Epithelial cell of esophagus (primary cell): ENCODE measurements at places on chromosomes 11 and 22.
A peak's percentile ranks its signal among the peaks of the same experiment; 100 is the strongest.

DNA sequence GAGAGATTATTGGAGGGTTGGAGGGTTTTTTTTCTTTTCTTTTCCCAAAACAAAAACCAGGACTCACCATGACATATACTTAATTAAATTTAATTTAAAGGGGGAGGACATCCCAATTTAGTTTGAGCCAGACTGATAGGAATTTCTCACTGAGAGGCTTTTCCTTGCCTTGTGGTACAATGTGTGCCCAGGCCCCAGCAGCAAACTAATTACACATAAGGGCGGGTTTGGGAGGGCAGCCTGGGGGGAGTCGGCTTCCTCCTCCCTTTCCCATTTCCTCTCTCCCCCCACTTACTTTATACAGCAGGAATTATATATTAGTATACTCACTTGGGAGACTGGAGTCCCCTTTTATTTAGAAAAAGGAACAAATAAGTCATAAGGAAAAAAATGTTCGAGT, 2.9 kb downstream of the TEAD1 start:
- DNase-seq = peak; percentile 33

DNA sequence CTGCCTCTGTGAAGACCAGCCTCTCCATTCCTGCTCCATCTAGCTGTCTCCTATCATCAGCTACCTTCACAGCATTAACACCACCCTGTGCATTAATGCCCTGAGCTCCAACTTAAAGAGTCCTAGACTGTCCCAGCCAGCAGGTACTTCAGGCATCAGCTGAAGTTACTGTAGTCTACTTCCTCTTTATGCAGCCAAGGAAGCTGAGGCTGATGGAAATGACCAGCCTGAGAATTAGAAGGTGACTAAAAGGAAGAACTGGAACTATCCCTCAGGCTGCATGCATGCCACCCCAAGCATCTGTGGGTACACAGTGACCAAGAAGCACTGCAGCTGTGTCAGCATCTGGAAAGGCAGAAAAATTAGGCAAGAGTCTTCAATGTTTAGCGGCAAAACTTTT, 28.2 kb downstream of the MS4A10 start:
- no peak for DNase-seq

GRCh38 chr11:3667149-3668035, 3.8 kb downstream of the CHRNA10 start:
- DNase-seq = no peak

DNA sequence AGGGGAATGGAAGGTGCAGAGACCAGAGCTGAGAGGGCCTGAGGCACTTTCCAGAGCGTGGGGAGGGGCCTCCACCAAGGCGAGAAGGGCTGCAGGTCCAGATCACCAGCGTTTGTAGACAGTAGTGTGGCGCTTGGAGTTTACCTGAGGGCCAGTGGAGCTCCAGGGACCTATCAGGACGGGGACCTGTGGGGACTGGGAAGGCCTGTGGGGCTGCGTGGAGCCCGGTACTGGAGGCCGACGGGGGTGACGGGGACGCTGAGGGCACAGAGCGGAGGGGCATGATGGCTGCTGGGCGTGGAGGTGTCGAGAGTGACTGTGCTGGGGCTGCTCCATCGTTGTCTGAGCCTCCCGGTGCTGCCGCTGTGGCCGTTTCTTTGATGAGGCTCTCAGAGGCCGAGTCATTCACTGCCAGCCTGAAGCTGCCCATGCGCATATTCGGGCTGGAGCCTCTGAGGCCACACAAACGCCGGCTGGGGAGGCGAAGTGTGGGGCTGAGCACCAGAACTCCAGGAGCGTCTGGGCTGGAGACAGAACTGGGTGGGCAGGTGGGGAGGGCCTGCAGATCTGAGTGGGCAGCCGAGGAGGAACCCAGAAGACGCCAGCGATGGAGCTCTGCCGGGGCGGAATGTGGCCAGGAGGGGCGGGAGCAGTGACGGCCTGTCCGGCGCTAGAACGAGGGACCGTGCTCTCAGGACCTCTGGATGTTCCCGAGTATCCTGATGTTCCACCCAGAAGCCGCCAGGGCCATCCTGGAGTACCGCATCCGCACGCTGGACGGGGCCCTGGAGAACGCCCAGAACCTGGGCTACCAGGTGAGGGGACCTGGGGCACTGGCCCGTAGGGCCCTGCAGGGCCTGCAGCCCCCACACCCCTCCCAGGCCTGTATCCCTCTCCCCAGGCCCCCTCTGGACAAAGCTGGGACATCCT, 2.6 kb downstream of the PGGHG start:
- no peak for DNase-seq

GRCh38 chr22:46968848-46969247, 206.4 kb downstream of the TBC1D22A start:
- no peak for DNase-seq

- peak; percentile 80 for DNase-seq
Observed at GRCh38 chr22:30250661-30251267, 4.2 kb upstream of the LIF start.

DNA sequence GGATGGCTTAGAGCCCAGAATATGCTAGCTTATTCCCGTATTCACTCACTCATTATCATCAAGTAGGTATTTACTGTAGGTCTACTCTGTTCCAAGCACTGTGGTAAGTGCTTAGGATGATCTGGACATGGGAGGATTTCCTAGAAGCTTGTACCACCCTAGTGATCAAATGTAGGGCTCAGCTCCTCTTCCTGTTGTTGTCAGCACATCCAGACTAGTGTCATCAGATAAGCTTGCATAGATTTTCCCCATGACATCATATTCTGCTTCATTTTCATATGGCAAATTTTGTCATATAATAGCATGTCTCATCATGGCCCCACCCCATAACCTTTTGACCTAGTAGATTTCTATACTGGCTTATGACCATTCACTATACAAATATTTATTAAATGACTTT, 19.3 kb upstream of the NUCB2 start:
- DNase-seq = peak; percentile 34

- no peak for DNase-seq
Observed at GRCh38 chr11:106278391-106278790, 200.9 kb downstream of the AASDHPPT start.

DNA sequence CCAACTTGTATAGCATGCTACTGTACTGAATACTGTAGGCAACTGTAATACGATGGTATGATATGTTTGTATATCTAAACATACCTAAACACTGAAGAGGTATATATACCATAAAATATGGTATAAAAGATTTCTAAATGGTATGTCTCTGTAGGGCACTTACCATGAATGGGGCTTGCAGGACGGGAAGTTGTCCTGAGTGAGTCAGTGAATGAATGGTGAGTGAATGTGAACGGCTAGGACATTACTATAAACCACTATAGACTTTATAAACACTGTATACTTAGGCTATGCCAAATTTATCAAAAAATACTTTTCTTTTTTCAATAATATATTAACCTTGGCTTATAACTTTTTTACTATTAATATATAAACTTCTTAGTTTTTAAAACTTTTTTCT, 66.8 kb downstream of the ZC3H12C start:
- DNase-seq = no peak

DNA sequence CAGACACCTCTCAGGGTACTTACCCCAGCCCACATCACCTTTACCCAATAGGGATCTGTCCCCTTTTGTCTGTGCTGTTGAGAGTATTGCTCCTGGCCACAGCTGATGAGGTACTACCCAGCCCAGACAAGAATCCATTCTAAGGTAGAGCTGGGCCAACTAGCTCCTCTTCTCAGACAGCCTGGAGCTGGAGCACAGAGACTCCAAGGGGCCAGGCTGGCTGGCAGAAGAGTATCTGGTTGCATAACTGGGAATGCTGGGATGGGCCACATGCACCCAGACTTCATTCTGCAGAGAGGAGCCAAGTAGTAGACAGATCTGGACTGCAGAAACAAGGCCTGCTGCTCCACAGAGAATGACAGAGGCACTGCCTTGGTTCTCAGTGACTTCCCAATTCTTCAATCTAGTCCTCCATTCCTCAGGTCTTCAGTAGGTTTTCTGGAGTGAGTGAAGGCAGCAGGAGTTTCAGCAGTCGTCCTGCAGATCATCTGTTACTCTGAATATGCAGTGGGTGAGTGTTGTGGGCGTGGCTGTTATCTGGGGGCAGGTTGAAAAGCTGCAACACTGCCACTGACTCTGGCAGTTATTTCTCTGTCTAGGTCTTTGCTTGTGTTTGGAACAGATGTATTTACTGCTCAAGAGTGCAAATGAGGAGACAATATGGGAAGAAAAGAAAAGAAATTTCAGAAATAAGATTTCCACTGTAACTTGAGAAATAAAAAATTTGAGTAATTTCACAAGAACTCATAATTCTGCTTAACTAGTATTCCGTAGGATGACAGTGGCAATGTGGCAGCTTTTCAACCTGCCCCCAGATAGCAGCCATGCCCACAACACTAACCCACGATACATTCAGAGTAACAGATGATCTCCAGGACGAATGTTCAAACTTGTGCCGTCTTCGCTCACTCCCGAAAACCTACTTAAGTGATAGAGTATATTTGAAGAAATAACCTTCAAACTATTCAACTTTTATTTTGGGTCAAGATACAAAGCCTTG, 34.9 kb downstream of the MAPK1 start:
- DNase-seq = no peak

GRCh38 chr11:12219757-12220156, 109.4 kb downstream of the MICAL2 start:
- no peak for DNase-seq

- DNase-seq = no peak
Observed at GRCh38 chr11:63603180-63603518, 11.1 kb downstream of the PLAAT3 start.

DNA sequence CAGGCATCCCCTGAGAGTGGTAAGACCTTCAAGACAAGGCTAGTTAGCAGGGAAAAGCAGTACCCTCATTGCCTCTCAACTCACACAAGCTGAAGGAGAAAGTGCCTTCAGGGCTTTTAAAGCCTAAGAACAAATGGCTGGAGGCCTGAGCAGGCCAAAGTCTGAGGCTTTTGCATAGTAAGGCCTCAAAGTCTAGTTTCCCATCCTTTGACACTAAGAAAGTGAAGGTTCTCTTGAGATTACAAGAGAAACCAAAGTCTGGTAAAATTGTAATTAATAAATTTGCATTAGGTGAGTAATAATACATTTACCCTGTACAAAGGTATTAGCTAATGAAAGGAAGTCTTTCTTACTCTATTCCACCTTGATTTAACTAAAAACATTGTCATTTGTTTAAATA, 47.0 kb upstream of the CCDC89 start:
- DNase-seq = no peak

GRCh38 chr11:6586434-6587359, 16.7 kb downstream of the RRP8 start:
- DNase-seq = no peak

- peak; percentile 65 for DNase-seq
Observed at GRCh38 chr11:42524534-42525227, 787.1 kb upstream of the API5 start.

DNA sequence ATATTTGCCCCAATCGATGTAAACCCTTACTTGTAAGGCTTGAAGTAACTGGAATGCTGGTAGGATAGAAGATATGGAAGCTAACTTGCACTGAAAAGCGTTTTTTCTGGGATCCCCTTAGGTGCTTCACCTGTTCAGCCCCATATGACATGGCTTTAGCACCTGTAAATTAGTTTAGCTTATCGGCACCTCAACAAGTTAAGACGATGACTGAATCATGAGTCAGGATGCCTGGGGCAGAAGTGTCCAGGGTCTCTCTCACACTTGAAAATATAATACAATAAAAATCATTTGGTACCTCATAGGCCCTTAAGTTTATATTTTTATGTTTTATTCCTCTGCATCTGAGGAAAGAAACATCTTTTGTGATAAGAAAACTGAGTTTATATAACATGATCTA, 409.2 kb upstream of the LRRC4C start:
- DNase-seq = peak; percentile 50

DNA sequence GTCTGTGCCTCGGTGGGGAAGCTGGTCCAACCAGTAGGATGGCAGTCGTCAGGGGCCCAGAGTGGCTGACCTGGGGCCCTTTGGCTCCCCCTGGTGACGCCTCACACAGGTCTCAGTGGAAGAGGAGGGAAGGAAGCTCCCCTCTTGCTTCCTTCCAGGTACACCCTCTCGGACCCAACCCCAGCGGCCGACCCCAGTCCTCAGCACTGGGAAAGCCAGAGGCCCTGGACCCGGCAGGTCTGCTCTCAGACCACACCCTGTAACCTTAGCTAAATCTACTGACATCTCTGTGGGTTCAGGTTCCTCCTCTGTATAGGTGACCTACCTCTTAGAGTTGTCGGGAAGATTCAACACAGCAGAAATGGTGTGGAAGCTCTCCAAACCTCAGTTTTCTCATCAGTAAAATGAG, 3.4 kb upstream of the SCUBE1 start:
- peak; percentile 49 for DNase-seq

DNA sequence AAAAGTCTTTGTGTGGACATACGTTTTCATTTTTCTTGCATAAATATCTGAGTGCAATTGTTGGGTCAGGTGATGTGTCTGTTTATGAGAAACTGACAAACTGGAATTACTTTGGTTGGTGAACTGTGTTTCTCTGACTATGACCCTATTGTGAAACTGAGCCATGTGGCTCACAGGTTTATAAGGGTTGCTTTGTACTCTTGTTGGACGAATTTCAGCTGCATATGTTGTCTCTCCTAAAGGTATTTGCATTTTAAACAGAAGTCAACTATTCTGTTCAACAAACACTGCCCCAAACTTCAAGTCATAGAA, 34.4 kb upstream of the RASD2 start:
- DNase-seq = peak; percentile 76

GRCh38 chr11:65537620-65538231, 12.8 kb downstream of the SCYL1 start:
- no peak for DNase-seq
